Stimulated activated CD8-positive, alpha-beta memory T cell treated with anti-CD3 and anti-CD28 coated beads, Interleukin-2, amount 100 ng/mL, for 1 hour (primary cell): ENCODE measurements at places on chromosomes 16 and 17.

DNA sequence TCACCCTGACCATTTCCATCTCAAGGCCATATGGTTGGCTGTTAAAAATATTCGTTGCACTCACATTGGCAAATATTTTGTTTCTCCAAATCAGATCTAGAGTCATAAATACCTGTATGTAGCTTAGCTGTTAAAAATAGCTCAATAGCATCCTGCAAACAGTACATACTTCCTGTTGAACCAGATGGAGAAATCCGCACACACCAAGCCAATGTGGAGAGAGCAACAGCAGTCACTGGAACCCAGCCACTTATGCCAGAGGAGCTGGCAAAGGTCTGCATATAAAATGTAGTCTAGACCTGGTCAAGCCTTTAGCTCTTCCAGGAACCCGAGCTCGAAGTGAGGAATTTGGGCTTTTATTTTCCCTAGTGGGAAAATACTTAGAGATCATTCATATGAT, 146.4 kb upstream of the KCNJ16 start:
- DNase-seq: no peak

GRCh38 chr17:14875557-14876412, 389.3 kb downstream of the PMP22 start:
- no peak for DNase-seq

- DNase-seq: no peak
Observed at GRCh38 chr16:74725651-74726455, 25.2 kb upstream of the MLKL start.

- no peak for DNase-seq
Observed at GRCh38 chr16:4176906-4177417, 60.7 kb upstream of the ADCY9 start.

DNA sequence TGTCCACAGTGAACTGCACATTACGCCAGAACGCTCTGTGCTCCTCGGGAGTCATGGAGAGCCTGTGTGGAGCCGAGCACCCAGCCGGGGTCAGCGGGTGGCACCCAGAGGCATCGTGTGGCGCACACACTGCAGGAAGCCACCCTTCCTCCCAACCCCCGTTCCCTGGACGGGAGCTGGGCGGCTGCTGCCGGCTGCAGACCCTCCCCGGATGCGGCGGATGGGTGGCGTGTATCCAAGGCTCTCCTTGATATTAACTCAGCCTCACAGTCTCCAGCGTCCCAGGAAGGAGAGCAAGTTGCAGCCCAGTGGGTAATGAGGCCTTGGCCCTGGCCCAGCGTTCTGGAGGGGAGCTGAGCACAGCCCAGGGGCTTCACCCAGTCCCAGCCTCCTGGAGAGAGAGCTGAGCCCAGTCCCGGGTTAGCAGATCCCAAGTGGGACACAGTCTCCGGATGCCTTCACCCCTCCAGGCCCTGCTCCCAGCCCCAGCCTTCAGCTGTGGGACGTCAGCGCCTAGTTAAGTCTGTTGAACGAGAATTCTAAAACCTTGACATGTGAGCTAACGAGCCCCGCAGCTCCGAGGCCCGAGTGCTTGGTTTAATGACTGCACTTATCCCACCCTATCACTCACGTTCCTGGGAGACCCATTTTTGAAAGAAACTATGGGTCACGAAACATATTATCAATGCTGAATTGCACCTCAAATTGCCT, 86.6 kb downstream of the TBC1D16 start:
- DNase-seq: no peak

GRCh38 chr17:17035920-17036523, 6.2 kb upstream of the MPRIP start:
- no peak for DNase-seq

DNA sequence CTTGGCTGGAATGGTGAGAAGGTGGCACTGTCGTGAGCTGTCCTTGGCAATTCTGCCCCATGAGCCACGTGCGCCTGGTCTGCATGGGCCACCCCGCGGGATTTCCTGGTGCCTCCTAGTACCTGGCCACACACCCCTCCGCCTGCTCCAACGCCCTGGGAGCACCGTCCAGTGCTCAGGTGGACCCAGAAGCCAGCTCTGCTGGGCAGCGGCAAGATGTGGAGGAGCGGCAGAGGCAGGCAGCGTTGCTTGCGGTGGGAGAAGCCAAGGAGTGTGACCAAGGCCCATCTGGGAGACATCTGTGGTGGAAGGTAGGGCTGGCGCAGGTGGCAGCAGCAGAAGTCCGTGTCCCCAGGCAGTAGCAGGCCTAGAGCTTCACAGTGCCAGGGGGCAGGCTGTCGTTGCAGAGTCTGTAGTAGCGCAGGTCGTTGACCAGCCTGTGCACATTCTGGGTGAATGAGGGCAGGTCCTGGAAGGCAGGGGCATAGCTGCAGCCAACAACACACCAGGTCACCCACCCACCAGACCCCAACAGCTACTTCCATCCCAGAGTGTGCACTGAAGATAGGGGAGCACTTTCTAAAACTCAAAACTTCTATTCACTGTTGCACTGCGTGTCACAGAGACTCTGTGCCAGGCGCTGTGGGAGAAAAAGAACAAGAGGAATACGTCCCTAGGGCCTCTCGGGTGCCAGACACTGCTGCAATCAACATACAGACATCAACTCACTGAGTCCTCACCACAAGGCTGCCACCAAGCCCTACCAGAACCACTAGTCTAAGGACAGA, 34.9 kb upstream of the GSG1L start:
- DNase-seq: no peak
